ENCODE measurements at places on chromosomes 16 and 17.

DNA sequence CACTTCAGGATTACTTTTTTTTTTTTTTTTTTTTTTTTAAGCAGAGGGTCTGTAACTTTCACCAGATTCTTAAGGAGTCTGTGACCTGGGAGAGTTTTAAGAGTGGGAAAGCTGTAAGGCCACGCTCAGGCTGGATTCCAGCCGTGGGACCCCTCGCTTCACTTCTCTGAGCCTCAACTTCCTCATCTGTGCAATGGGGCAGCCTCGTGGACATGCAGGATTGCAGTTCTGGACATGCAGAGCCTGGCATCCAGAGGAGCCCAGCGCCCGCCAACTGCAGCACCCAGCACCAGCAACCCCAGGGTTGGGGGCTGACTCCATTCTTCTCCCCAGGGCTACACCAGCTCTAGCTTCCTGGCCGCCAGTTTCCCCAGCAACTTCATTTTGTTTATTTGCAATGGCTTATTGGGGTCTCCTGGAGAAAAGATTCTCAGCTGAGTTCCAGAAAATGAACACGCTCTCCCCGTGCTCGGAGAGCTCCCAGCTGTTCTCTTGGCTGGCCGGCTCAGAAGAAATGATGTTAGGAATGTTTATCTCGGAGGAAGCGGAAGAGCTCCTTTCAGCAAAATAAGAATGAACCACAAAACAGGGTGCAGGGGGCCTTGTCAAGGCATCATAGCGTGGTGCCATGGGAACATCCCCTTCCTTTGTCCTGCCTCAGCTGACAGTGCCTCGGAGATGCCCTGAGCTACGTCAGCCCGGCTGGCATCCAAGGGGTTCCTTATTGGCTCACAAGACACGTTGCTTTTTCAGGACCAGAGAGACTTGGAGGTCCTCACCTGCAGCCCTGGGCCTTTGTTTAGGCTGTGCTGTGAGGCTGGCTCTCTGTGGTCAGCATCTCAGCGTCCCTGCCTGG is 22.9 kb upstream of the ZCCHC14 start:
- no peak for DNase-seq

DNA sequence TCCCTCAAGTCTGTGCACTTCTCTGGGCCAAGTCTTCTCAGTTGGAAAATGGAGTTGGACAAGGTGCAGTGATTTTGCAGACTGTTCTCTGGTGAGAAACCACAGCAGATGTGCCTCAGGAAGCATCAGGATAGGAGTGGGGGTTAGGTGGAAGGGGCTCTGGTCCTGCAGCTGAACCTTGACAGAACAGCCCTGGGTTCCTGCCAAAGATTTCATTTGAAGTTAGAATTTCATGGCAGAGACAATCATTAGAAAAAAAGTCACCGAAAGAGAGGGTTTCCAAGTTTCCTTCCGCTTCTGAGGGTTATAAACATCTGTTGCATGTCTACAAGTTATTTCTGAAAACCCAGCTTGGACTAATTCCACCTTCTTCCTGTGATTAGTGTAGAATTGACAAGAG is 80.4 kb upstream of the IRX3 start:
- DNase-seq = no peak

GRCh38 chr17:8843344-8843743 is 24.1 kb downstream of the PIK3R6 start:
- no peak for DNase-seq

- no peak for DNase-seq
Observed at GRCh38 chr17:79905832-79906231, 66.6 kb upstream of the CBX4 start.

- DNase-seq = no peak
Observed at GRCh38 chr17:10807704-10808128, 3.8 kb upstream of the TMEM238L start.

- no peak for DNase-seq
Observed at GRCh38 chr16:2233046-2233775, 3.0 kb upstream of the DNASE1L2 start.

DNA sequence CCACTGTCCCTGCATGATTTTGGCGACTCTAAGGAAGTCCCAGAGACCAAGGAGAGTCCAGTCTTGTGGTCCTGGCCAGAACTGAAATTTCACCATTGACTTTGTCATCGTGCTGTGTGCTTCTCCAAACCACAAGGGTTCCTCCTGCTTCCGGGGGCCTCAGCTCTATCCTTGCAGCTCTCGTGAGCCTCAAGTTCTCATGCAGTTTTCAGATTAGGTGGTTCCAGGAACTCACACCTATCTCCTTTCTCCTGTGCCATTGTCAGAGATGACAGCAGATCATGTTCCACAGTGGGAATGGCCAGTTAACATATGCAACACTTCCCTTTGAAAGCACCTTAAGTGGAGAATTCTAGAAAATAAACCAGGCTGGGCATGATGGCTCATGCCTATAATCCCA is 97.9 kb upstream of the CRHR1 start:
- no peak for DNase-seq
